ENCODE measurements at places on chromosomes 6 and 20. TPM values are rescaled to one million over a fixed set of nuclear protein-coding genes. Genes with fewer than 3 reads are reported as not detected.

The BFSP1 gene
- 2.5 TPM for total RNA-seq

GRCh38 chr20:9407805-9408421 is 106.5 kb upstream of the LAMP5 start:
- no peaks in the 10 kb centered on the region for H3K27me3 ChIP-seq
- no peak overlapping the region for H3K27ac ChIP-seq
- H3K4me1 ChIP-seq = no peaks in the 10 kb centered on the region

- peaks cover 12% of the 10 kb centered on the region for H3K4me1 ChIP-seq
- no peaks in the 10 kb centered on the region for H3K27me3 ChIP-seq
- H3K36me3 ChIP-seq = no peaks in the 10 kb centered on the region
- no peak overlapping the region for H3K27ac ChIP-seq
Observed at GRCh38 chr6:35737413-35738211, 780 bp downstream of the ARMC12 start.

- H3K4me1 ChIP-seq = no peaks in the 10 kb centered on the region
- peak overlapping the region; percentile 77 for H3K4me3 ChIP-seq
- H3K27me3 ChIP-seq = no peaks in the 10 kb centered on the region
- H3K27ac ChIP-seq = peak overlapping the region; percentile 88
Observed at GRCh38 chr6:135498185-135498841, 773 bp upstream of the AHI1 start.

The MLIP gene
- 32.1 TPM for total RNA-seq

The GJA10 gene
- total RNA-seq = not detected

GRCh38 chr6:31400467-31401289 is 2.7 kb upstream of the MICA start:
- DNase-seq = peak; percentile 87
- no peaks in the 10 kb centered on the region for H3K36me3 ChIP-seq
- peaks cover 4% of the 10 kb centered on the region for H3K4me1 ChIP-seq
- no peaks in the 10 kb centered on the region for H3K27me3 ChIP-seq
- H3K4me3 ChIP-seq = peak overlapping the region; percentile 75
- peak overlapping the region; percentile 97 for H3K27ac ChIP-seq

The SYCP2L gene
- 5.0 TPM for total RNA-seq

GRCh38 chr6:73547036-73547435 is 26.2 kb upstream of the EEF1A1 start:
- no peaks in the 10 kb centered on the region for H3K27me3 ChIP-seq
- H3K4me1 ChIP-seq = no peaks in the 10 kb centered on the region
- H3K27ac ChIP-seq = no peak overlapping the region
- no peaks in the 10 kb centered on the region for H3K36me3 ChIP-seq

- no peaks in the 10 kb centered on the region for H3K36me3 ChIP-seq
- no peaks in the 10 kb centered on the region for H3K27me3 ChIP-seq
- H3K4me1 ChIP-seq = peaks cover 25% of the 10 kb centered on the region
Observed at GRCh38 chr6:218153-219018, 73.9 kb upstream of the DUSP22 start.

GRCh38 chr6:117601811-117602150 is 530 bp downstream of the GOPC start:
- H3K4me1 ChIP-seq = no peaks in the 10 kb centered on the region
- H3K27ac ChIP-seq = peak overlapping the region; percentile 83
- DNase-seq = no peak
- no peaks in the 10 kb centered on the region for H3K27me3 ChIP-seq
- peak overlapping the region; percentile 95 for H3K4me3 ChIP-seq

The NMBR gene
- total RNA-seq = not detected

DNA sequence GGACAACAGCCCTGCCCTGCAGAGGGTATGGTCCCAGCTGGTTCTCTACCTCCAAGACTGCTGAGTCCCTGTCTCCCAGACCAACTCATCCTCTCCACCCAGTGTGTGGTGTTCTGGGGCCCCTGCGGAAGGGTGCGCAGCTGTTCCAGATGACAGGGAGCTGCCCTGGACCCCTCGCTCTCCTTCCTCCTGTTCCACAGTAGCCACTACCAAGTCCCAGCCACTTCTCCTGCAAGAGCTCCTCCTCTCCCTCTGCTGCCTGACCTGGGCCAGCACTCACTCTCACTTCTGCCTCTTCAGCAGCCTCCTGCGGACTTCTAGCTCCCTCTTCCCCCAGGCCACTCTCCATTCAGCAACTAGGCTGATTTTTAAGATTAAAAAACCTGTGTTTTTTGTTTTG is 40.1 kb upstream of the TMEM181 start:
- no peak for DNase-seq
- no peak overlapping the region for H3K4me3 ChIP-seq
- H3K27ac ChIP-seq = no peak overlapping the region
- H3K36me3 ChIP-seq = no peaks in the 10 kb centered on the region
- peaks cover 8% of the 10 kb centered on the region for H3K4me1 ChIP-seq

GRCh38 chr6:130991422-130992137 is 71.5 kb downstream of the EPB41L2 start:
- peaks cover 5% of the 10 kb centered on the region for H3K4me1 ChIP-seq
- no peak for DNase-seq
- H3K27ac ChIP-seq = no peak overlapping the region
- H3K36me3 ChIP-seq = no peaks in the 10 kb centered on the region
- no peak overlapping the region for H3K4me3 ChIP-seq

- peak overlapping the region; percentile 80 for H3K4me3 ChIP-seq
- DNase-seq = no peak
- H3K27me3 ChIP-seq = no peaks in the 10 kb centered on the region
Observed at GRCh38 chr6:70415247-70415646, 1.9 kb downstream of the FAM135A start.

The POM121L2 gene
- total RNA-seq = not detected

The SLC22A1 gene
- total RNA-seq = 8.2 TPM

GRCh38 chr6:24599686-24600399 is 46.1 kb downstream of the KIAA0319 start:
- H3K27me3 ChIP-seq = no peaks in the 10 kb centered on the region
- no peak overlapping the region for H3K4me3 ChIP-seq
- no peaks in the 10 kb centered on the region for H3K36me3 ChIP-seq
- no peak for DNase-seq
- H3K4me1 ChIP-seq = no peaks in the 10 kb centered on the region

- no peak for DNase-seq
- H3K4me3 ChIP-seq = no peak overlapping the region
- H3K36me3 ChIP-seq = no peaks in the 10 kb centered on the region
- H3K4me1 ChIP-seq = no peaks in the 10 kb centered on the region
- no peak overlapping the region for H3K27ac ChIP-seq
Observed at GRCh38 chr6:139699911-139700310, 325.5 kb upstream of the CITED2 start.

DNA sequence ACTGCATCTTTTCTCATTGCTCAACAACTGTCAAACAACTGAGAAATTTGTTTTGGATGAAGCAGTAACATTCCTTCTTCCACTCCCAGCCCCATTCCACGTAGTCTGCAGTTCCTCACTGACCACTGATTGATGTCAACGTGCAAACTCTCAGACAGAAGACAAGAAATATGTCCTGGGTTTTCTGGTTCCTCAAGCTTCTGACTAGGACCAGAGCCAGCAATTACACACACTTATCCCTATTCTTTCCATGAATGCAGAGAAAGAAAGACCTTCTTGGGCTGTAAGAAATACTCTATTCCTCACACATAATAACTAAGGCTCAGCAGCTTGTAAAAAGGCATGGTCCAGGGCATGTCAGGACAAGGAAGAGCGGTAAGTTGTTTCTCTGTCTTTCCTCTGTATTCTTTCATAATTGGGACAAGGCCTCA is 790.1 kb upstream of the SLC35B3 start:
- H3K27me3 ChIP-seq = no peaks in the 10 kb centered on the region
- no peak overlapping the region for H3K27ac ChIP-seq
- no peak overlapping the region for H3K4me3 ChIP-seq
- no peaks in the 10 kb centered on the region for H3K4me1 ChIP-seq
- no peaks in the 10 kb centered on the region for H3K36me3 ChIP-seq

- no peak overlapping the region for H3K4me3 ChIP-seq
- DNase-seq = no peak
- no peaks in the 10 kb centered on the region for H3K27me3 ChIP-seq
- no peak overlapping the region for H3K27ac ChIP-seq
- no peaks in the 10 kb centered on the region for H3K4me1 ChIP-seq
- no peaks in the 10 kb centered on the region for H3K36me3 ChIP-seq
Observed at GRCh38 chr6:37027036-37027720, 21.7 kb downstream of the FGD2 start.

The IL17A gene
- total RNA-seq = not detected

The OR12D3 gene
- not detected for total RNA-seq

Data from Peyer's patch (tissue), 4 donors.